CD4-positive, CD25-positive, alpha-beta regulatory T cell (primary cell): ENCODE measurements at places on chromosomes 1 and 21.

DNA sequence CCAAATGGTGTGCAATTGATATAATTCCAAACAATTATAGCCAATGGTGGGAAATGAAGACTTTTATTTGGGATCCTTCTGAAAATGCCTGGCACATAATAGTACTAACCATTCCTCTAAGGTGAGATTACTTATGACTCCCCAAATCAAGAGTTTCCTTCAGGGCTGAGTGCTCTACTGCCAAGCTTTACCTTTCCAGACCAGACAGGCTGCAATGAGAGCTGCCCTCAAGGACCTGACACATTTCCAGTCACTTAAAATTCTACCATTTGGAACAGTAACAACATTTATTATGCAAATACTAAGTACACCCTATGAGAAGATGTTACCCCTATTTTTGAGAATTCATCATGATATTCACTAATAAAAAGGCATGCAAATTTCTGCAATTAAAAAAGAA is 21.1 kb downstream of the PAXBP1 start:
- no peak for DNase-seq
- peaks cover 83% of the 10 kb centered on the region for H3K36me3 ChIP-seq
- H3K27me3 ChIP-seq = no peaks in the 10 kb centered on the region
- no peak overlapping the region for H3K4me3 ChIP-seq

GRCh38 chr1:152036267-152037216 is at the start of gene S100A11:
Gene S100A11, minus strand, starts transcription at chr1:152037004. Its CDS starts 89 bp downstream, at chr1:152036915.
- peak within 1 kb of the TSS; percentile 98 for H3K4me3 ChIP-seq
- peaks cover 11% of the 10 kb centered on the region for H3K27me3 ChIP-seq
- peaks cover 38% of the 10 kb centered on the region for H3K4me1 ChIP-seq
- peak; percentile 80 for DNase-seq

DNA sequence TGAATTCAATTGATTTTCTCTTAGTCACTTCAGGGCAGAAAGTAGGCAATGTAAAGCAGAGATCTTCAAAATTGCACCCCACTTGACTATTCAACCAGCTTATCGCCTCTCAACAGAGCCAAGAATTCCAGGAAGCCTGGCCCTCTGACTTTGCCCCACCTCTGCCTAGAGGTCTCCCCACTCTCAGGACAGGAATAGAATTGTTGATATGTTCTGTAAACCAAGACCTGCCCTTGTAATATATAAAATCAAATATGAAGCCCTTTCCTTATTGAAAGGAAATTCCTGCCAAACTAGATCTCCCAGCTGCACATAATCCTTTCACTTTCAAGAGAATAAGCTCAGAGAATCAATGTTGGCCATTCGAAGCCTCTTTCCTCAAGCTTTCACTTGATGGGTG is 116.1 kb upstream of the DPT start:
- no peak overlapping the region for H3K27ac ChIP-seq
- no peak overlapping the region for H3K4me3 ChIP-seq
- H3K27me3 ChIP-seq = peaks cover 5% of the 10 kb centered on the region
- no peaks in the 10 kb centered on the region for H3K4me1 ChIP-seq
- no peaks in the 10 kb centered on the region for H3K36me3 ChIP-seq

DNA sequence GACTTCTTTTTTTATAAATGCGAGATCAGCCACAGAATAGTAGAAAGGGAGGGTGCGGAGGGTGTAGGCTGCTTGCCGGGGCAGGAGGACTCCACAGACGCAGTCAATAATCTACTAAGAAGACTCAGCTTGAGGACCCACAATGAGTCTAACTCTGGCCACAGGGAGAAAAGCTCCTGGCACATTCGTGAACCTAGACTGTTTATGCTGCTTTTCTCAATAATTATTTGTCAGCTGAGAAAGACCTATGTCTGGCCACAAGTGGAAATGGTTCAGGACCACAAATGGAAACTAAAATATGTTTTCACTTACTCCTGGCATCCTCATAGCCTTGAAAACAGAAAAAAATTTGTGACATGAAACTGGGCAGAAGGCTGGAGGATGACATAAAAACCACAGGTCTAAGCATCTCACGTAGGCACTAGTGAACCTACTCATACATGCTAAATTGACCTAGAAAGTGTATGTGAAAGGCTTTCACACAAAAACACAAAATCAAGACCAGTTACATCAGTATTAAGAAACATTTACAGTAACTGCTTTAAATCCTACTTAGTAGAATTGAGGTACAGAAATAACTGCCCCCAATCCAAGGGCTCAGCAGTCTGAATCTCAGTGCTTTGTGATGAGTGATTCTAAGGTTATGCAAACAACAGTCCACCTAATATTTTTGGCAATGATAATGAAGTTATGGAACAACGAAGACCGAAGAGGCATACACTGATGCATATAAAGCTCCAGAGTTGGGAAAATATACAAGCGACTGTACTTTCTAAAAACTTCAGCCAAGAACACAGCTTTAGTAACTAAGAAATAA is 159.5 kb downstream of the SLC45A1 start:
- H3K27me3 ChIP-seq = no peaks in the 10 kb centered on the region
- no peaks in the 10 kb centered on the region for H3K36me3 ChIP-seq
- H3K27ac ChIP-seq = no peak overlapping the region
- peaks cover 16% of the 10 kb centered on the region for H3K4me1 ChIP-seq
- DNase-seq = no peak

DNA sequence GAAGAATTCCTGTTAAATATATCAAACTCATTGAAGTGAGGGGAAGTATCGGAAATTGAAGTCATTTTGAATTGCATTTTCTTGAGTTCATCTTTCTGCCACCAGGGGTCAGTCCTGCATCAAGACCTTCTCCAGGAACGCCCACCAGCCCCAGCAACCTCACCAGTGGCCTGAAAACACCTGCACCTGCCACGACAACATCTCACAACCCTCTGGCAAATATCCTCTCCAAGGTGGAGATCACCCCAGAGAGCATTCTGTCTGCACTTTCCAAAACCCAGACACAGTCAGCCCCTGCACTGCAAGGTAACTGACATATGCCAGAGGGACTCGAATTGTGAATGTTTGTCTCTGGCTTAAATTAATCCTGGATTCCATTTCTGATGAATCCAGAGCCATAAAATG is 22.8 kb upstream of the TARS2 start:
- H3K36me3 ChIP-seq = peaks cover 51% of the 10 kb centered on the region
- H3K27ac ChIP-seq = no peak overlapping the region

GRCh38 chr1:3850857-3851256 is 6.2 kb downstream of the CEP104 start:
- DNase-seq = no peak
- H3K4me3 ChIP-seq = no peak overlapping the region
- peaks cover 44% of the 10 kb centered on the region for H3K36me3 ChIP-seq
- H3K4me1 ChIP-seq = peaks cover under 1% of the 10 kb centered on the region
- H3K27ac ChIP-seq = no peak overlapping the region

DNA sequence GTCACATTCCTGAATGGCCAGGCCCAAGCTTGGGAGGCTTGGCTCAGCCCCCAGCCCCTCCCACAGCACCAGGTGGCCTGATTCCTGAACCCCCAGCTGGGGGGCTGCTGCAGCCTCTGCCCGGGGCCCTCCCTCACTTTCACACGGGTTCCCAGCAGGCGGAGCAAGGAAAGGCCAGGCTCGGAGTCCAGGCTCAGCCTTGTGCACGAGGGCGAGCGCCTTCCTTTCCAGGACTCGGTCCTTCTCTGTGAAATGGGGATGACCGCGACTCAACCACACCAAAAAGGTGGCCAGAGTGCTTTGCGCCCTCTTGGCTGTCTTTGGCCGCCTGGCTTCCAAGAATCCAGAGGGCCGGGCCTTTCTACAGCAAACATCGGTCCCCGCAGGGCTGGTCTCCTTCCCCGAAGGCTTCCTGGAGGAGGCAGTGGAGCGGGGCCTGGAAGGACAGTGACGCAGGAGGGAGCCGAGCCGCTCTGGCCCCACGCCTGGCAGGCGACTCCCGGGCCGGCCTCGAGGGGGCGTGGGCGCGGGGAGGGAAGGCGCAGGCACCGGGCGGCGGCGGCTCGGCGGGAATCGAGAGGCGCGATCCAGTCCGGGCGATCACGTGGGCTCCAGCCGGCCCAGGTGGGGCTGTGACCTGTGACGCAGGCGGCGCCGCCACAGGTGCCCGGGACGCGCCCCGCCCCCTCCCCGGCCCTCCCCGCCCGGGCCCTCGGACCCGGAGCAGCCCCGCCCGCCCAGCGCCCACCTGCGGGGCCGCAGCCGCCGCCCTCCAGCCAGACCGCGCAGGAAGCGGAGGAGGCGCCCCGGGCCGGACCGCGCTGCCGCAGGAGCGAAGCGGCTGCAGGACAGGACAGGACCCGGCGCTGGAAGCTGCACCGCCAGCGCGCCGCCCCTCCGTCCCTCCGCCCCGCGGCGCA is at the start of gene ARHGEF16:
Gene ARHGEF16, plus strand, starts transcription at position 775 of the 920 bp plus-strand sequence. CDS start 8,420 bp downstream, outside the sequence.
- no peaks in the 10 kb centered on the region for H3K27me3 ChIP-seq
- H3K27ac ChIP-seq = no peak within 1 kb of the TSS
- DNase-seq = peak; percentile 24
- H3K4me1 ChIP-seq = peaks cover 19% of the 10 kb centered on the region
- H3K36me3 ChIP-seq = no peaks in the 10 kb centered on the region

GRCh38 chr1:37473431-37474045 is 842 bp upstream of the ZC3H12A start:
- peaks cover 46% of the 10 kb centered on the region for H3K4me1 ChIP-seq
- H3K36me3 ChIP-seq = peaks cover 24% of the 10 kb centered on the region
- H3K27ac ChIP-seq = peak overlapping the region; percentile 97

DNA sequence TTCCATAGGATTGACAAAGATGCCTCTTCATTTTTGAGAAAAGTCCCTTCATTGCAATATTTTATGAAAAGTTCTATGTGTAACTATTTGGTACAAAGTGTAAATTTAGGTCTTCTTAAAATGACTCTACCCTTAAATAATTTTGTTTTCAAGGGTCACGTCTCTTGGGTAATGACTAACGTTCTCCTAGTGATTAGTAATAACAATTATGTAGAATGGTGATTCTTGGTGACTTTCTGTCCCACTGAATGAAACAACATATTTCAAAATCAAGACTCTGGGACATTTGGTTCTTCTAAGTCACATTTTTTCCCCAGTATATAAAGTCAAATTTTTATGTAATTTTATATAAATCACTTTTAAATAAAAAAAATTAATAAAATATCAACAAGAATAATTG is 277.5 kb upstream of the ADAMTS5 start:
- no peaks in the 10 kb centered on the region for H3K4me1 ChIP-seq
- no peak for DNase-seq
- no peak overlapping the region for H3K27ac ChIP-seq

GRCh38 chr1:6972399-6972798 is 187.1 kb downstream of the CAMTA1 start:
- H3K27ac ChIP-seq = no peak overlapping the region
- no peaks in the 10 kb centered on the region for H3K36me3 ChIP-seq
- H3K4me3 ChIP-seq = no peak overlapping the region
- no peaks in the 10 kb centered on the region for H3K4me1 ChIP-seq
